NCI-H1436 (cell line): ENCODE measurements at places on chromosomes 1 and 21.

GRCh38 chr1:31447210-31447609 lies 34.2 kb downstream of the SERINC2 start:
- DNase-seq = no peak

GRCh38 chr1:97331165-97331564 lies 589.7 kb downstream of the DPYD start:
- DNase-seq = no peak

DNA sequence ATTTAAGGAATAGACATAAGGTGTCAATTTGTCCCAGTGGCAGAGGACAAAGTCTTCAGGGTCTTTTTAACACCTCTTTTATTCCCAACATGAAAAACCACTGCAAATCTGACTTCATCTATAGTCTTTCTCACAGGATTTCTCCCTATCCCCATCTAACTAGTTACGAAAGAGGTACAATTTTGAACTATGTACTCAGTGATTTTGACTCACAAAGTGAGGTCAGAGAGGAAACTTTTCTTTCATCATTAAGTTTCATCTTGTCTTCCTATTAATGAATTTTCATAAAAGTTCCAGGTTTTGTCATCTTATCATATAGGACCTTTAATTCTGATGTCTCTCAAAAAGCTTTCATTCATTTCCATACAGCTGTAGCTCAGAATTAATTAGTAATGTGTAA lies 63.3 kb downstream of the ASH1L start:
- no peak for DNase-seq

- no peak for DNase-seq
Measured at GRCh38 chr1:115289940-115290339, 48.1 kb downstream of the NGF start.

DNA sequence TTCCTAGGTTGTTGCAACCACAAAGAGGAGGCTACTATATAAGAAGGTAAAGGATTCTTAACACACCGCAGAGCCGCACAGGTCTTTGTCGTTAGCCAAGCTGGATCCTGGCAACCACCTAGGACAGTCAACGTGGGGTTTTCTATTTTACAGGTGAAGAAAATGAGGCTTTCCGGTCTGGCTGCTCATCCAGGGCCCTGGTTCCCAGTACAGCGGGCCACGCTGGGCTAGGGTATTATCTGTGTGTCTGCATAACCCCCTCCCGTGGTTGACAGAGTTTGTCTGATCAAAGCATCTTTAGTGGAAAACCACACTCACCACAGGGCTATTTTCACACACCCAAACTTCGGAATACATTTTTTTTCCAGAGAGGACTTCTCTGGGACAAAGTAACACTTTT lies 39.0 kb upstream of the PDE9A start:
- no peak for DNase-seq

GRCh38 chr1:245933431-245934045 lies 573.5 kb downstream of the SMYD3 start:
- DNase-seq = no peak

DNA sequence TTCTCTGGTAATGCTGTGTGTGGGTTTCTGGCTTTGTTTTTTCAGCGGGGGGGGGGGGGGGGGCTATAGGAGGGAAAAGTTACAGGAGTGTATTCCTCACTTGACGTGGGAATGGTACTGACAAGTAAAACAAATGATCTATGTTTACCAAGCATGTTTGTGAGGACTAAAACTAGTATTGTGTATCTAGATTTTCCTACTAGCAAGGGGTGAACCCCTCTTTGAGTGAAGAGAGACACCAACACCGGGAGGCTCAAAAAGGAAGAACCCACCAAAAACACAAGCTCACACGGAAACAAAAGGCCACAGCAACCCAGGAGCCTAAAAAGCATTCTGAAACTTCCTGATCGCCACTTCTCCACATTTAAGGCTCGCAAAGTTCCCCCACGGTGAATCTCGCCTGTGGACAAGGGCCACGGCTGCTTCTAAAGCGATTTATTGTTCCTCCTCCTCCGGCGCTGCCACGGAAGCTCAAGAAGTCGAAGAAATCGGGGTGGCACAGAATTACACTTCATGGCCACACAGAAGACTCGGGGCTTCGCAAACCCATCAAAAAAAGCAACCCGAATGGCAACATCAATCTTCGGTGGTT lies 703 bp downstream of the PUM1 start:
- no peak for DNase-seq

- DNase-seq = no peak
Measured at GRCh38 chr1:156510709-156511108, 10.1 kb upstream of the MEF2D start.

DNA sequence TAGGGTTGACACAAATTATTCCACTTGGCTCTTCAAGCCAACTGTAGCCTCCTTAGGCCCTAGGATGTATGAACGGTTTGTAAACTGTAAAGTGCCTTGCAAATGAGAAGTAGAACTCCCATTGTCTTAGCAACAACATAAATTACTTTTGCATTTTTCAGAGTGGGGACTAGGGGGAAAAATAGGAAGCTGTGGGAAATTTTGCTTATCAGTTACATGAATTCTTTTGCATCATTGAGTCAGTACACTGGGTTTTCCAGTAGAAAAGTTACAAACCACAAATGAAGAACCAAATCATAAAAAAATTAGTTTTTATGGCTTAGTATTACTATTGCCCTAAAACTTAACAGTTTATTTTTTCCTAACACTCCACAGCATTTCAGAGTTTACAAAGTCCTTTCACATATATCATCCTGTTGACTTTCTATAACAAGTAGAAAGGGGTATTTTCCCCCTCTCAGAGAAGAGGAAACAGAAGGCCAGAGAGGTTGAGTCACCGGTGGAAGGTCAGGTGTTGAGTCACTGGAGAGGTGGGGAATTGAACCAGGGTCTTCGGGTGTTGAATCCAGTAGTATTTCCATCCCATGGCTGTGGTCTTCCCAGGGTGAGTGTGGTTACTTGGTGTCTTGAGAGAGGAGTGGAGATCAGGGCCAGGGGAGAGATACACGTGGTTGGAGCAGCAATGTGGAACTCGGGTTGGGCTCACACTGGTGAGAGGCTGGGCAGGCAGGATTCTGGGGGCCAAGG lies 71.9 kb upstream of the USP24 start:
- DNase-seq = no peak

DNA sequence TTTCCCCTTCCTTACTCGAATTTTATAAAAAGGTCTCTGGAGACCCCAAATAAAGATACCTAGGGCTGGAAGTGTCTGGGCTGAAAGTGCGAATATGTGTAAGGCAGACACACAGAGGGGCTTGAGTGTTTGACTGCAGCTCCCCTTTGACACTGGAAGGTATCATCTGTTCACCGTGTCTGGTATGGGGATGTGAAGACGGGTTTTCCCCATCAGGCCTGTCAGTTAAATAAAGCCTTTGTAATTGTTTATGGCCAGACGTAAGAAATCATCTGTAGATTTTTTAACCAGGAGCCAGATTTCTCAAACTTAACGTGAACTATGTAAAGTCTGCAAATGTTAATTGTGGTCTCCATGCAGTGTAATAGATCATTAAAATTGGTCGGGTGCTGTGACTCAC lies 1173.4 kb downstream of the AMY1C start:
- no peak for DNase-seq

GRCh38 chr1:21622466-21623315 lies 46.5 kb downstream of the RAP1GAP start:
- DNase-seq = no peak

DNA sequence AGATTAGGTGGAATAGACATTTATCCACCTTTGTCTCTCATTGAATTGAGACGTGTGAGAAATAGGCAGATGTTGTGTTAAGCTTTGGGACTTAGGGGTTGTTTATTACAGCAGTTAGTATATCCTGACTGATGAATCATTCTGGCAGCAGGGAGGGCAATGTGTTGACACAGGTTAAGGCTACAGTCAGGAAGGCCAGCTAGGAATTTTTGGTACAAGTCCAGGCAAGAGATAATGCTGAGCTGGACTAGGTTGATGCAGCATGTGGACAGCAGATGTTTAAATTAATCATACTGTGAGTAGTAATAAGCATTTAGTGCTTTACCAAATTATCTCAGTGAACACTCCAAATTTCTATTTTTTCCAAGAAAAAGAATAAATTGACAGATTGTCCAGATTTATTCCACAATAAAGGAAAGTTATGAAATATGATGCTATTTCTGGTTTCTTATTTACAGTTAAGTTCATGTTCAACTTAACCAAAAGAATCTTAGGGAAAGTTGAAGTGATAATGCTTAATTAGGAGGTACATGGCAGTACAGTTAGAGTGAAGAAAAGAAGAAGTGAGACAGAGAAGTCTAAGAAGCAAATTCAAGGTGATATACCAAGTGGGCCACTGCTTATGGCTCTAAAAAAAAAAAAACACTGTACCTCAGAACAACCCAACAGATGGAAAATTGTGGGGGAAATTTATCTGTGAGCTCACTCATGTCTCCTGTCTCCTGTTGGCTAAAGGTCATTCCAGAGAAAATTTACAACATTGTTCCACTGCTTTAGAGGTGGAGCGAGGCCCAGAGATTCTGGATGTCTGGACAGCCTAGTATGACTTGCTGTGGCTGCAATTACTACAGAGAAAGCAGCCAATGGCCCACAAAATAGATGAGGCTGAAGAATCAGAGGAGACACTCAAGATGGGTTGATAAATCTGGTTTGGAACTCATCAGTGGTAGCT lies 102.7 kb upstream of the C21orf91 start:
- no peak for DNase-seq

GRCh38 chr1:229951856-229952534 lies 115.0 kb upstream of the GALNT2 start:
- no peak for DNase-seq

- peak; percentile 15 for DNase-seq
Measured at GRCh38 chr1:113073479-113073950, 517 bp downstream of the LRIG2 start.

DNA sequence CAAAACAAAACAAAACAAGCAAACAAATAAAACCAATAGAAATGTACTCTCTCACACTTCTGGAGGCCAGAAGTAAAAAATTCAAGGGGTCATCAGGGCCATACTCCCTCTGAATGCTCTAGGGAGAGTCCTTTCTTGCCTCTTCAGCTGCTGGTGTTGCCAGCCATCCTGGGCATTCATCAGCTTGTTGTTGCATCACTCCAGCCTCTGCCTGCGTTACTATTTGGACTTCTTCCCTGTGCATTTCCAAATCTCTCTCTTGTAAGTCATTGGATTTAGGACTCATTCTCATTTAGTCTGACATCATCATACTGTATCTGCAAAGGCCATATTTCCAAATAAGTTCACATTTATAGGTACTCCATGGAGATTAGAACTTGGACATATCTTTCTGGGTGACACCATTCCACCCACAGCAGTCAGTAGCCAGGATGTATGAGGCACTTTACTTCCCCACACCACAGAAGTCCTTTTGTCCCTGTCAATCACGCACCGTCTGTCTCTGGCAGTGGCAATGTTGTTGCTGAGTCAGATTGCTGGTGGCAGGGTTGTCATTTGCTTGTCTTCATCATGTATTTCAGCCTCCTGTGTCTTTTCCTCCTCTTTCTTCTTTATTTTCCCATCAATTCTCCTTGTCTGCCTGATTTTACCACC lies 151.0 kb upstream of the KCNJ6 start:
- DNase-seq = no peak

GRCh38 chr1:54081306-54082270 lies 28.2 kb downstream of the TCEANC2 start:
- DNase-seq = peak; percentile 50

- no peak for DNase-seq
Measured at GRCh38 chr1:86753700-86754099, 49.3 kb downstream of the SH3GLB1 start.

DNA sequence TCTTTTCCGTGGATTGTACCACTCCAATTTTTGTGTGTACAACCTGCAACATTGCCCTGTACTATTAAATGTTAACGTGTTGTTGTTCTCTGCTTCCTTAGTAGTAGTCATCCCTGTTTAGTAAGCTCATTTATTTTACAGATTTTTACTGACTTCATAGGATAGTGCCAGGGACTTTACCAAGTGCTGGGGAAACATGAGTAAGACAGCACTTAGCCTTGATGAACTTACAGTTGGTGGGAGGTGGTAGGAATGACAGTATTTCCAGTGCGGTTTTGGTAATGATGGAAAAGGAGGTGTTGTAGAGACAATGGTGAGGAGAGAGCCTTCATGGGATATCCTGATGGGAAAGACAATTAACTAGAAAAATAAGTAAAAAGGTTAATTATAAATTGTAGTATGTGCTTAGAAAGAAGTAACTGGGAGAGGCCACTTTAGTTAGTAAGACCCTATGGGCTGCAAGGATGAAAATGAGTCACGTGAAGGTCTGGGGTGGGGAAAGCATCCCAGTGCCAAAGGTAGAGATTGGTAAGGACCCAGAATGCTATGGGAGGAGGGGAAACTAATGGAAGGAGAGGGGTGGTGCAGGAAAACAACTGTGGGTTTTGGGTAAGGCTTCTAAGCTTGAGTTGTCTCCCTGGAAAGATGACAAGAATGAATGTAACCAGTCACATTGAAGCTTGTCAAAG lies 1.7 kb downstream of the RLF start:
- no peak for DNase-seq

GRCh38 chr1:238991765-238992495 lies 394.4 kb upstream of the CHRM3 start:
- no peak for DNase-seq

DNA sequence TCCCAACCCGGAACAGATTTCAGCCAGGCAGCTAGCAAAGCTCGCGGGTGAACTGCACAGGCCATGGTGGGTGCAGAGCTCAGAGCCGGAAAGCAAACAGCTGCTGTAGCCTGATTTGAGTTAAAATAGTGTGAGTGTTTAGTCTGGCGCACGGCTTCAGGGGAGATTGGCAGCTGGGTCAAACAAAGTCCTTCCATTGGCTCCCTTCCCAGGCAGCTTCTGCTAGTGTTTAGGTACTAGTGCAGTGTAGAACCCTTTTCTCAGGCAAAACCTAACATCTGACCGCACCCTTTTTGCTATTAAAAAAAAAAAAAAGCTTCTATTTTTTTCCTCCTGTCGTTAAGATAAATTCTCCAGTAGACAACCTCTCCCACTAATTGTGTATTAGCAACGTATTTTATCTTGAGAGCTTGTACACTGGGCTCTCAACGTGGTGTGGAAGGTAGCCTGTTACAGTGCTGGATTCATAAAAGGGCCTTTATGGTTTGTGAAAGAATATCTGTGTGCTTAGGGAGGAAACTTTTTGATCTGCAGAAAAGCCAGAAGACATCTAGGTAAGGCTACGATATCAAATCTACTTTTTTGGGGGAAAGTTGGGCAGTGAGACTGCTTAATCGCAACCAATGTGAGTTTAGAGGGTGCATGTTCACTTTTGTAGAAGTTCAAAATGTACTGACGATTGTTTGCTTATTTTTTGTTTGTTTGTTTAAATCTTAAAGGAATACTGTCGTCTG lies 689.6 kb downstream of the USP25 start:
- peak; percentile 60 for DNase-seq

GRCh38 chr1:30847358-30847972 lies 61.1 kb downstream of the SDC3 start:
- peak; percentile 68 for DNase-seq
